ENCODE measurements at places on chromosomes 16 and 17.

- no peak for DNase-seq
These were observed 48.5 kb downstream of the HNF1B start for GRCh38 chr17:37696366-37696765.

DNA sequence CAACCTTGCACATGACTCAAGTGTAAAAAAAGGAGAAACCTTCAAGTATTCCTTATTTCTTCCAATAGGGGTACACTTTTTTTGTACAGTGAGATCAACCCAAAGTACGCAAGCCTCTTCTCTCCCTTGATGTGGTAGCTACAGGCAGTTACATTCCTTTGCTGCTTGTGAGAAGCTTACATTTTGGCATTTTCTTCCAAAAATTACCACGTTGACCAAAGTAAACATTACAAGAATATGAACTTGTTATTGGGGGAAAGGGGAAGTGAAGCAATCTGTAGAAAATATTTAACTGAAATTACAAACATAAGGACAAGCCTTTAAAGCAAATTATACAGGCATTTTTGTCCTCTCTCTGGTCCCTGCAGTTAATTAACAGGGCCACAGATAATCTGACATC lies 97.0 kb upstream of the TOB1 start:
- DNase-seq, result no peak

GRCh38 chr17:68200689-68201417 lies 47.0 kb upstream of the AMZ2 start:
- peak; percentile 80 for DNase-seq

DNA sequence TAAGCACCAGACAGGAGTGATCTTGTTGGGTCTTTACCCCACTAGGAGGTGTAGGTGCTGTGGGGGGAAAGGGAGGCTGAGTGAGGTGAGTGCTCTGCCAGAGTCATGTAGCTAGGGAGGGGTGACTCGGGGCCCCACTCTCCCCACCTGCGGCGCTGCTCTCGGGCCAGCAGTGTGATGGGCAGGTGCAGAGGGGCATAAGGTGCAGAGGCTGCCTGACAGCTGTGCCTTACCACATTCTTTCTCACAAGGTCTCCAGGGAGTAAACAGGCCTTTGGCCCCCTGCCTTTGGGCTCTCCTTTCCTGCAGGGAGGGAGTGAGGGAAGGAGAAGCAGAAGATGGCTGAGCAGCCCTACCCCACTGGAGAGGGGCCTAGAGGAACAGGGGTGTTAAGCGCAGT lies 4.5 kb upstream of the CNP start:
- no peak for DNase-seq

- DNase-seq, result no peak
These were observed 58.4 kb downstream of the PHKB start for GRCh38 chr16:47519546-47519945.

- no peak for DNase-seq
These were observed 167.5 kb downstream of the CDK5R1 start for GRCh38 chr17:32654324-32654723.

DNA sequence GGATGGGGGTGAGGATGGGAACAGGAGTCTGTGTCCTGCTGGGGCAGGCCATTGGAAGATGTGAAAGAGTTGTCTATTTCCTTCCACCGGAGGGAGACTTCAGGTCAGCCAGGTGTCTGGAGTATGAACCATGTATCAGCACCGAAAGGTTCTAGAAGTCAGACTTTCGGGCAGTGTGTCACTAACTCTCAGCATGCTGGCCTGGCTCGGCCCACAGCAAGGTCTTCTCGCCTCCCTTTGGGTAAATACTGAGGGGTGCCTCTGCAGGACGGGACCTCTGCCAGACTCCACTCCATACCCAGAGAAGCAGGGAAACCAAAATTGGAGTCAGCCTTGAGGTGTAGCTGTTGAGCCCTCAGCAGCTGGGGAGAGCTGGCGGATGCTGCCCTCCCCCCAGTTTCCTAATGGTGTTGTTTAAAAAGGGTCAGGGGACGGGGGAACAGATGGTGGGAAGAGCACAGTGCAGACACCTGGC lies 507 bp downstream of the CIITA start:
- DNase-seq, result no peak

- no peak for DNase-seq
These were observed 72.8 kb downstream of the SOCS1 start for GRCh38 chr16:11183035-11183812.

DNA sequence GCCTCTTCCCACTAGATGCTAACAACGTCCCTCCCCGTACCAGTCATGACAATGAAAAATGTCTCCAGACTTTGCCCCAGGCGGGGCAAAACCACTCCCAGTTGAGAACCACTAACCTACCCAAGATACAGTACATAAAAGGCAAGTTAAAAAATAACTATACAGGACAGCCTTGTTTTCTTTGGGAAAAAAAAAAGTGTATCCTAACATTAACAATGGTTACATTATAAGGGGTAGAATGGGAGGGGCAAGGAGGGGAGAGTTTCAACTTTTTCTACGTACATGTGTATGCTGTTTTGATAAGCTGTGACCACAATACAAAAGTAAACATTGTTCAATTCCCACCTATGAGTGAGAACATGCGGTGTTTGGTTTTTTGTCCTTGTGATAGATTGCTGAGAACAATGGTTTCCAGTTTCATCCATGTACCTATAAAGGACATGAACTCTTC lies 94.9 kb downstream of the TOX3 start:
- no peak for DNase-seq

- DNase-seq, result peak; percentile 70
These were observed 110.1 kb downstream of the IRX3 start for GRCh38 chr16:54176376-54176901.

- no peak for DNase-seq
These were observed 106.7 kb downstream of the RAB11FIP4 start for GRCh38 chr17:31497994-31498826.

DNA sequence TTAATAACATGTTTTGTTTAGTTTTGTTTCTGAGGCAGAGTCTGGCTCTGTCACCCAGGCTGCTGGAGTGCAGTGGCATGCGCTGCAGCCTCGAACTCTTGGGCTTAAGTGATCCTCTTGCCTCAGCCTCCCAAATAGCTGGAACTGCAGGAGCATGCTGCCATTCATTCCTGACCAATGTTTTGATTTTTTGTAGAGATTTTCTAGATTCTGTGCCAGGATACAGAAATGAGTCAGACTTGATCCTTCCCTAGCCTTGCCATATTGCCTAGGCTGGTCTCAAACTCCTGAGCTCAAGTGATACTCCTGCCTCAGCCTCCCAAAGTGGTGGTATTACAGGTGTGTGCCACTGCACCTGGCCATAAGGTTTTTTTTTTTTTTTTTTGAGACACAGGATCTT lies 17.7 kb downstream of the TAOK1 start:
- no peak for DNase-seq

GRCh38 chr16:79217375-79218011 lies 383.0 kb downstream of the MAF start:
- DNase-seq, result peak; percentile 25

Data from NB4 (cell line).